ENCODE measurements at places on chromosomes 3 and 15.

- no peak for DNase-seq
These were observed 154.1 kb downstream of the LIPC start for GRCh38 chr15:58585693-58586443.

GRCh38 chr3:150786791-150787190, 23.8 kb upstream of the SIAH2 start:
- DNase-seq = no peak

- DNase-seq = no peak
These were observed 39.1 kb upstream of the LRTM1 start for GRCh38 chr3:54966979-54967378.

- no peak for DNase-seq
These were observed 23.6 kb downstream of the PYGO1 start for GRCh38 chr15:55564347-55565145.
